Skin of body (tissue), 3 donors: ENCODE measurements at places on chromosomes 12 and 14.
A peak's percentile ranks its signal among the peaks of the same experiment; 100 is the strongest.

DNA sequence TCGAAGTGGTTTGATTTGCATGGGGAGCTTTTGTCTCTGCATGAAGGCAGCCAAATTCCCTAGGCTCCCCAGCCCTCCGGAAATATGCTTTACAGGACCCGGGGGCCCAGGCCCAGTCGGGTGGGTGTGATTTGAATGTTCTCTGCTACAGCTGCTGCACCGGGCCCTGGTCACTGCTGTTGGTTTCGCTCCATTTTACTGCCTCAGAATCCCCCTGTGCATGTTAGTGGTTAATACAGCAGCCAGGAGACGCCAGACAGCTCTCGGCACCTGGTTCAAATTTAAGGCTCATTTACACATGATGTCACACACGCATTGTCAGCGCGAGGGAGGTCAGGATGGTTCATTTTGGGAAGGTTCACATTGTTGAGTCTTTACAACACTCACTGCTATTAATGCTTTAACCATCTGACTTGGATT lies 99.6 kb downstream of the SLC38A6 start:
- peak; percentile 96 for DNase-seq

GRCh38 chr14:95608637-95609235 lies 73.9 kb downstream of the GLRX5 start:
- DNase-seq = no peak

GRCh38 chr12:107436836-107437235 lies 248.8 kb upstream of the PWP1 start:
- DNase-seq = no peak

GRCh38 chr12:38123566-38124246 lies 192.9 kb upstream of the ALG10B start:
- DNase-seq = no peak

- DNase-seq = no peak
Measured at GRCh38 chr14:105647784-105648608, 121.6 kb downstream of the TMEM121 start.

DNA sequence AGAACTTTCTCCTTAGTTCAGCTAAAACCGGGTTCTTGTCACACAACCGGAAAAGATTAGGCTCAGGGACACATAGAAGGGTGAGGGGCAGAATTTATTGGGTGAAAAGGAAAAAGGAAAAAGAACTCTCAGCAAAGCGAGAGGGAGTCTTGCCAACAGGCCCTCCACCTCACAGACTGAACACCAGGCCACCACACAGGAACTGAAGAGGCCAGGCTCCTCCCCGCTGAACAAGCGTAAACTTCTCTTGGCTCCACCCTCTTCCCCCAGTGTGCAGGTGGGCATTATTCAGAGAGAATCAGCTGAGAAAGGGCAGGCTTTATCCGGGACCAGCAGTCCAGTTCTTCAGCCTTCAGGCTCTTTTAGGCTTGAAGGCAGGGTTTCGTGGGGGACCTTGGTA lies 125.6 kb upstream of the FGD4 start:
- DNase-seq = no peak

GRCh38 chr14:102554821-102555819 lies 37.3 kb upstream of the RCOR1 start:
- no peak for DNase-seq

DNA sequence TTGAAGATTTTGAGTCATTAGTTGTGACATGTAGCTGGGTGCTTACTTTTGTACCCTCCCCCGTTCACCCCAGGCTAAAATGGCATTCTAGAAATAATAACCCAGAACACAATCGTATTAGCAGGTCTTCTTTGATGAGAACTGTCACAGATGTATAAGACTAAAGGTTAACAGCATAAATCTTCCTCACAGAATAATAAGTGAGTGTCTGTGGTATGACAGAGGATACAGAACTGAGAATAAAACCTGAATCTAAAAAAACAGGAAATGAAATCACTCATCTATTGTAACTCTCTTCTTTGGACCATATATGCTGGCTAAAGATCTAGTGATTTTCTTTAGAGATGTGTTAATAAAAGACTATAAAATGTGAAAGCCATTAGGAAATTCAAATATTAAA lies 746.6 kb downstream of the LRFN5 start:
- DNase-seq = no peak

GRCh38 chr14:89531661-89532335 lies 114.8 kb upstream of the FOXN3 start:
- no peak for DNase-seq

DNA sequence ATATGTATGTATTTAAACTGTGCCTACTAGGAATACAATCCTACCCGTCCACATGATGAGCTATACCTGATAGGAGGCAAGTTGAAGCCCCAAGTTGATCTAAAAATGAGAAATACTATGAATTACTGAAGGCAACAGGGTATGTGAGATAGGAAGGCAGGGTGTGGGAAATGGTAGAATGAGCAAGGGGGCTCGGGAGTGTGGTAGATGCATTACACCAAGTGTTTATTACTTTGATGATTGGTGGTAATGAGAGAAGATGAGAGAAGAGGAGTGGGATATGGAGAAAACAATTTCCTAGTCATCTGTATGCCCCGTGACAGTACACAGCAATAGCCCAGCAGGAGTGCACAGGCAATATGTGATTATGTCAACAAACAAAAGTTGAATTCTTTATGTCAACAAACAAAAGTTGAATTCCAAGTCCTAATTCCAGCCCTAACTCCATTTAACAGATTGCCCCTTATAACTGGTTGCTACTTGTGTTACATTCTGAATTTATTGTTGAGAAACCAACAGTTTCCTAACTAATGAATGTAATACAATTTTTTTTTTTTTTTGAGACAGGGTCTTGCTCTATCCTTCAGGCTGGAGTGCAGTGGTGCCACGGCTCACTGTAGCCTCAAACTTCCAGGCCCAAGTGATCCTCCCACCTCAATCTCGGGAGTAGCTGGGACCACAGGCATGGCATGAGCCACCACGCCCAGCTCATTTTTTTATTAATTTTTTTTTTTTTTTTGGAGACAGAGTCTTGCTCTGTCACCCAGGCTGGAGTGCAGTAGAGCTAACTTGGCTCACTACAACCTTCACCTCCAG lies 2.5 kb downstream of the LPCAT3 start:
- DNase-seq = no peak

DNA sequence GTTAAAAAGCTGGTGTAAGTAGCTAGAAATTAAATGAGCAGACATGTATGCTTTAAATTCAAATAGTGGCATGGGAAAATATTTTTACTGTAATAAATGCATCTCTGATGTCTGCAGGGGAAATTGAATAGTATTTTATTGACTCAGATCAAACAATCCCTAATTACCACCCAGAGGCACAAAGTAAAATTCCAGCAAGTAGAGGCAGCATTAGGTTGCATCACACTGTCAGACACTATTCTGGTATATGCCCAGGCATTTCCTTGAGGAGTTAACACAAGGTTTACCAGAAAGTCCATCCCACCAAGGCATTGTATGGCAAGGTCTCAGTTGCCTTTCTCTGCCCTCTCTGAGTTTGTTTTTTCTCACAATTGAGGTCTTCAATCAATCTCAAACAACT lies 201.6 kb upstream of the KITLG start:
- DNase-seq = no peak

GRCh38 chr12:42221726-42222125 lies 16.3 kb downstream of the YAF2 start:
- DNase-seq = no peak

GRCh38 chr14:96173636-96174475 lies 30.8 kb upstream of the BDKRB2 start:
- no peak for DNase-seq
